ENCODE measurements at places on chromosomes 3 and 15.

DNA sequence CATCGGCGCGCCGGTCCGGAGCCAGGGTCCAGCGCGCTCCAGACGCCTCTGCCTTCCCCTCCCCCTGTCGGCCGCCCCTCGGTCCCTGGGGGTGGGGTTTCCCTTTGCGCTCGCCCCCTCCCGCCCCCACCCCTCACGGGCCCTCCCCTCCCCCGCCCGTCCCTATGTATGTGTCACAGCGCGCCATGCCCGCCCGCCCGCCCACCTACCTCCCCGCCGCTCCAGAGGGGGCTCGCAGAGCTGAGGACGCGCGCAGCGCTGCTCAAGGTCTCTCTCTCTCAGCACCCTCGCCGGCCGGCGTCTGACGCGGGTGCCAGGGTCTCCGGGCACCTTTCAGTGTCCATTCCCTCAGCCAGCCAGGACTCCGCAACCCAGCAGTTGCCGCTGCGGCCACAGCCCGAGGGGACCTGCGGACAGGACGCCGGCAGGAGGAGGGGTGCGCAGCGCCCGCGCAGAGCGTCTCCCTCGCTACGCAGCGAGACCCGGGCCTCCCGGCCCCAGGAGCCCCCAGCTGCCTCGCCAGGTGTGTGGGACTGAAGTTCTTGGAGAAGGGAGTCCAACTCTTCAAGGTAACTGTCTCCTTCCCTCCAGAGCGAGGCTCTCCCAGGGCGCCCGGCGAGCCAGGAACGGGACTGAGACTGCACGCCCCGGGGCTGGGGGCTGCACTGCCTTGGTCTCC, at the start of gene ACAN:
TSS of gene ACAN (plus strand) at position 196 of the 679 bp plus-strand sequence. CDS start 32,771 bp downstream, outside the sequence.
- DNase-seq = no peak

- no peak for DNase-seq
Measured at GRCh38 chr3:40309925-40310695, 603 bp downstream of the EIF1B start.

DNA sequence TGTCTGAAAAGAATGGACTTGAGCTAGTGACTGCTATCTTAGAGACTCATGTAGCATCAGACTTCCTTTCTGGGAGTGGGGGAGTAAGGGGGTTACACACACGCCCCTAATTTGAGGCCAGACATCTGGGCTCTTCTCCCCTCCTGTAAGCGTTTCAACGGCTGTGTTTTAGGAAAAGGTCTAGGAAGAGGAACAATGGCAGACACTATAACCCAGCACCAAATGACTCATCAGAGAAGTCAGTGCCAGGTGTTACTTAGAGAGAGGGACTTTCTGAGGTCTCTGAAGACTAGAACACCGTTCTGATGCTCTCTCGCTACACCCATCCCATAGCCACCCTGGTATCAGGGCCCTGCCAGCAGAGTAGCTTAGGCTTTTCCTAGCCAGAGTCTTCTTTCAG, 65.5 kb downstream of the SSUH2 start:
- DNase-seq = peak; percentile 68

GRCh38 chr3:16999871-17000270, 115.1 kb downstream of the PLCL2 start:
- no peak for DNase-seq

GRCh38 chr3:14636496-14637087, 15.0 kb upstream of the CCDC174 start:
- DNase-seq = no peak

DNA sequence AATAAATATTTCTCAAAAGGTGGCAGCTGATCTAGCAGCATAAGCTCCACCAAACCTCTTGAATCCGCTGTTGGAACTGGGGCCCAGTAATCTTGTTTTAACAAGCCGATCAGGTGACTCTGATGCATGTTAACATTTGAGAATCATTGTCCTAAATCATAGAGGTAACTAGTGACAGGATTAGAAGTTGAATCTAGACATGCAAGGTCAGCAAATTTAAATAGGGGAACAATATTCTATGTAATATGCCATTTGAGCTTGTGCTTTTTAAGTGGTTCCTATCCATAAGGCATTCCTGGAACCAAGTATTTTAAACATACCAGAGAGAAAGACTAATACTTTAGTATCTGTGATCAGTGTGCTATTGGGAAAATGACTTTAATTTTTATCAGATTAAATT, 412.8 kb downstream of the PYDC2 start:
- DNase-seq = no peak

DNA sequence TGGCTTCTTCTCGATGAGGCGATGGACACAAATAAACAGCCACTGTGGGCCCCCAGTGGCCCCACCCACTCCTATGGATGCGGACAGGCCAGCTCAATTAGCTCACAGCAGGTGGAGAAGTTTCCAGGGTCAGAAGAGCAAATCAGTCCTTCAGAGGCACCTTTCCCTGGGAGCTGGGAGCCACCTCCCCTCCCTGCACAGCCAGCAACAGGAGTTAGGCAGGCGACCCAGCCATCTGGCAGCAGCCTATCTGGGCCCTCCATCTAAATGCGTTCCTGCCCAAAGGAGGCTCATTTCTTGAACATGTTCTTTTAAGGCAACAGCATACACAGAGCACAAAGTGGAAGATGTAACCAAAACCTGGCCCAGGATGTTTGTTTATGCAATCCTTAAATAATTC, 211.9 kb upstream of the ARRDC4 start:
- no peak for DNase-seq

- DNase-seq = no peak
Measured at GRCh38 chr3:169699070-169699469, 35.6 kb upstream of the MECOM start.

GRCh38 chr15:39625451-39625850, 44.6 kb downstream of the THBS1 start:
- no peak for DNase-seq

DNA sequence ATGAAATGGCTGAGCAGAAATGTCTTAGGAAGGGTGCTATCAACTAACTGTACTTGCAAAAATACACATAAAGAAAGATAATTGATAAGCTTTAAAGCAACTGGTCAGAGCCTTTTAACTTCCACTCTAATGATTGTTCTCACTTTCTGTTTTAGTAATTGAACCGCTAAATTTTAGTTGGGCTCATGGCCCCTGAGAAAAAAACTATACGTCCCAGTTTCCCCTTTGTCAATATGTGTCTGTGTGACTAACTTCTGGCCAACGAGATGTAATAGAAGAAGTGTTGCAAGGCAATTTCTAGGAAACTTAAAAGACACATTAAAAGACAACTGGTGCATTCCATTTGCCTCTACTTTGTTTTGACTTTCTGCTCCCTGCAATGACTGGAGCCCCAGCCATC, 223.9 kb downstream of the NR1D2 start:
- no peak for DNase-seq

GRCh38 chr15:43541785-43542184, 24.4 kb downstream of the MAP1A start:
- no peak for DNase-seq

DNA sequence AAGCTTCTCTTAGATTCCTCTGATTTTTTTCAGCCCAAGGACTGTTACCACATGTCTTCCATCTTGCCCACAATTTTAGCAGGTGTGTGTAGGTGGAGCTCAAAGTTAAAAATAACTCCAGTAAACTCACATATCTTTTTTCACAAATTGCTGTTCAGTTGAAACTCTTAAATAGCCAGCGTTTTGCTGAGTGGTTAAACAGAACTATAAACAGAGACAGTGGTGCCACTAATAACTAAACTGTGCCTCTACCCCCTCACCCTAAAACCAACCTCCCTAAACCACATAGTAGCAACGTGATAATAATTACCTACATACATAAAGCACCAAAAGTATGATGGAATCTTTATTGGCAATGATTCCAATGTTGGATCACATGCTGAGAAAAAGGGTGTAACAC, 525.1 kb downstream of the PDCD6IP start:
- no peak for DNase-seq

DNA sequence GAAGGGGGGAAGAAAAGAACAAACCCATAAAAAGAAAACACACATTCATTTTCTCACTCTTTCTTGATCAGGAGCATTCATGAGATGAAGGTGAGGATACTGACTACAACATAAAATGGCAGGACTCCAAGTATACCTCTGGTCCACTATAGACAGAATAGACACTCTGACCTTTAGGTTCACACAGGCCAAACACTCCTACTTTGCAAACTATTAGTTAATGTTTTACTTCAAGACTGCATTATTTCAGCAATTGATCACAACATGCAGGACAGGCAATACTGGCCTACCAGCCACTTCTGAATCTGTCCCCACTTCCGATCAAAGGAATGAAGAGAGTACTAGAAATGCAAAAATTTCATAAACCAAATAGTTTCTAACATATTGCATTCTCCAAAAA, 47.0 kb downstream of the LRRFIP2 start:
- no peak for DNase-seq

DNA sequence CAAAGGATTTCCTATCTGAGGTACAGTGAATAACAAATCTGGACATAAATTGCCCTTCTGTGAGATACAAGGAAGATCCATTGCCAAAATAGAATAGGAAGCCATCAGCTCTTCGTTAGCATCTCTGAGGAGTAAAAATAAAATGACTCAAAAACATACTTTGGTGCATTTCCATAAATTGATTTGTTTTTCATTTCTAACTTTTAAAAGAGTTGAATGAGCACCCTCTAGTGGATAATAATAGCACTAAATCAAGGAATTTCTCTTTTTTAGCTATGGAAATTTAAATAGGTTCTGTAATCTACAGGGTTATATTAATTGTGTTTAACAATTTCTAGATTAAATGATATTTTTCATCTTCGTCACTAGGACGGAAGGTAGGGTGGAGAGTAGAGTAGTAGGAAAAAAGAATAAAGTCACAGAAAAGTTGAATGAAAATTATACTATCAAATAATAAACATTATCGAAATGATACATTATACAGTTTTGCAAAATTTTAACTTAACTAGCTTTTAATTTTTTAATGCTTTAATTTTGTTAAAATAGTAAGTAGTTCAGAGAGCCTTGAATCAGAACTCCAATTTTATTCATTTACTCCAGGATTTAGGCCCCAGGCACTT, 6.4 kb downstream of the NSUN3 start:
- DNase-seq = no peak

GRCh38 chr3:153688301-153689120, 432.7 kb upstream of the ARHGEF26 start:
- DNase-seq = no peak

DNA sequence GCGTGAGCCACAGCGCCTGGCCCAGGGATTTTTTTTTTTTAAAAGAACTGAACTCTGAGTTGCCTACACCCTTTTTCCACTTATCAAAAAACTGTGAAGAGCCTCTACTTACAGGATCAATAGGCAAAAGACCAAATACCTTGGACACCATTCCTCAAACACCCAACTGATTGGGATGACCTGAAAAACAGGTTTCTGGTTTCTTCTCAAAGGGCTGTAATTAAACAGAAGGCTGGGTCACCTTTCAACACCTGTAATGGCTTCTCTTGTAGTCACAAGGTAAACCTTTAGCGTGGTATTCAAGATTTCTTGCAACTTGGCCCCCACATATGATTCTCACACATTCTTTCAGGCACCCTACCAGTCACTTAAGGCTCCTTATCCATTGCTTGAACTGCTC, 38.4 kb upstream of the PLXND1 start:
- no peak for DNase-seq

- DNase-seq = no peak
Measured at GRCh38 chr3:62554264-62554799, 181.0 kb upstream of the FEZF2 start.

DNA sequence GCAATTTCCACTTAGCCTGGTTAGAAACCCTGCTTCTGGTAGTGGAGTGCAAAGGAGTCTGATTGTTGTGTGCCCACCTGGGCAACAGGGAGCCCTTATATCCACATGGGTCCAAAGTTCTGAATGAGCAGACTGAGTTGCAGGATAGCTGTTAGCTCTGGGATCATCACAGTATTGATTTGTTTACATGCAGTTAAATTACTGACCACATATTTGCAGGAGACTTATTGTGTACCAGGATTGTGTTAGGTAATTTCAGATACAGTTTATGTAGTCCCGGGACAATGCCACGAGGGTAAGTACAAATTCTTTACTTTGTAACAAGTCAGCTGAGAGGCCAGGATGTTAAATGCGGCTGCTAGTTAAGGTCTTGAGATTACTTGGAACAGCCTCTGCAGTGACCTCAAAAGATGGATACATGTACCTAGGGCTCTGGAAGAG, 18.8 kb downstream of the ARHGEF26 start:
- no peak for DNase-seq

- no peak for DNase-seq
Measured at GRCh38 chr15:83431521-83431920, 15.6 kb upstream of the SH3GL3 start.

- DNase-seq = no peak
Measured at GRCh38 chr15:72192416-72192815, 5.2 kb downstream of the GRAMD2A start.

- DNase-seq = no peak
Measured at GRCh38 chr15:67569668-67570067, 27.2 kb downstream of the MAP2K5 start.

DNA sequence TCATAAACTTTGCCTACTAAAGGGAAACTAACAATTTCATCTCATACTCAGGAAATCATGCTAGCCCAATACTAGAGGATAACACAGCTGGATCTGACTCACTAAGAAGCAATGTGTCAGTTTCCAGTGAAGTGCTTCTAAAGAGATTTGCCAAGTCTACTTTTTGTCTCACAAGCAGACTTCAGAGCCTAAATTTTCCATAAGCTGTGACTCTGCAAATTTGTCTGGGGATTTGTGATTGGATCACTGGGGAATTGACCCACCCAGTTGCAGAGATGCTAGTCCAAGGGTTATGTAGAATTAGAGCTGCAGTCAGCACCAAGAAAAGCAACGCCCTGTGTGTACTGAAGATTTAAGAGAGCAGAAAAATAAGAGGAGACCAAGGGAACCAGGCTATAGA, 647.1 kb downstream of the NTRK3 start:
- DNase-seq = no peak

DNA sequence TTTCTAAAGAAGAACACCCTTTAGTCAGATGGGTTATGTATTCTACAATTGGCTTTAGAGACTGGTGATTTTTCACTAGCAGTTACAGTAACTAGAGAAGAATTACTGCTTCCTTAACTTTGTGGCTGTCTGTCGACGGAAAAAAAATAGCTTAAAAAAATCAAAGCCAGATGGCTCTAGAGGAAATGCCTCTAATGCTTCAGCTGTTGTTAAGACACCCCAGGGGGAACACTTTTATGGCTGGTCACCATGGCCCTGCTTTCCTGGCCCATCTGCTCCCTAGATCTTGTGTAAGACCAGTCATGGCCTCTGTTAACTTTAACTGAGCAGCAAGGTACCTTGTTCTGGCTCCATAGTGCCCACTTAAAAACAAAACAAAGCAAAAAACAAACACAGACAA, 198.6 kb upstream of the PLSCR5 start:
- DNase-seq = no peak

DNA sequence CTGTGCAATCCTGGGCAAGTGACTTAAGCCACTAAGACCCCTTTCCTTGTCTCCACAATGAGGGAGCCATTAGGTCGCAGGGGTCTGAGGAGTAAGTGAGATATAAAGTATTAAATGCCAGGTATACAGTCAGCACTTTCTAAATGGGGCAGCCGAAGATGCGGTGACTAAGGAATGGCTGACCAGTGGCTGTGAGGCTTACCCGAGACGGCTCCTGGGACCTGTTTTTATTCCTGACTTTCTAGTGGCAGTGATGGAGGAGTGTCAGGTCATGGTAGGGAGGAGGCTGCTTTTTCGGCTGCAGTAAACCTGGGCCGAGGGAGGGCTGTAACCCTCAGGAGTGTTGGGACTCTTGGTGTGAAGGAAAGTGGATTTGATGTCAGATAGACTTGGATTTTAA, 52.3 kb downstream of the TRAK1 start:
- no peak for DNase-seq

- DNase-seq = peak; percentile 18
Measured at GRCh38 chr3:150867434-150867833, 37.8 kb downstream of the MINDY4B start.

GRCh38 chr3:57980416-57980815, 27.8 kb upstream of the FLNB start:
- no peak for DNase-seq

- DNase-seq = no peak
Measured at GRCh38 chr15:70267306-70267705, 169.6 kb upstream of the TLE3 start.

Data from GDM1 (cell line).